ENCODE measurements at places on chromosomes 1 and 21.

DNA sequence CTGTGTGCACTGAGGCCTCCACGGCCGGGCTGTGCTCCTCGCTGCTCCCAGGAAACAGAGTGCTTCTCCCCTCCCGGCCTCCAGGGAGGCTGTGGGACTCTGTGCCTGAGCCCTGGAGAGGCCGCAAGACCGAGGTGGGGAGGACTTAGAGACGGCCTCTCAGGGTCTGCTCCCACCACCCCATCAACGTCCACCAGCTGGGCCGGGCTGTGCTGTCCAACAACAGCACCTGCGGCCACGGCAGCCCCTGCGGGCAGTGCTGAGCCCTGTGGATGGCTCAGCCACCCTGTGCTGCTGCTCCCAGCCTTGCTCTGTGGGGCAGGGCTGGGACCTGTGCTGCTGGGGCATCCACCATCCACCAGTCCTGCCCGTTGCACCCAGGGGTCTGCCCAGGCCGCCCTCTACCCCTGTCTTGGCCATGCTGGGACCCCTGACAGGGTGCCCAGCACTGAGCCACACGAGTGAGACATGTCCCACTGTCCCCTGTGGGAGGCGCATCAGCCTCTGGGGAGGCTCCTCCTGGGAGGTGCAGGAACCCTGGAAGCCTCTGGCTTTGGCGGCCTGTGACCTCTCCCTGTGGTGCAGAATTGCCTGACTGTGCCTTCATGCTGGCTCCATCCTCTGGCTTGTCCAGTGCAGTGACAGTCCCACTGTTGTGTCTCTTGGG, 31.2 kb upstream of the LRRC3 start:
- DNase-seq: no peak

GRCh38 chr1:219220945-219221344, 47.3 kb downstream of the LYPLAL1 start:
- no peak for DNase-seq

GRCh38 chr1:68958958-68959357, 462.1 kb upstream of the DEPDC1 start:
- no peak for DNase-seq

DNA sequence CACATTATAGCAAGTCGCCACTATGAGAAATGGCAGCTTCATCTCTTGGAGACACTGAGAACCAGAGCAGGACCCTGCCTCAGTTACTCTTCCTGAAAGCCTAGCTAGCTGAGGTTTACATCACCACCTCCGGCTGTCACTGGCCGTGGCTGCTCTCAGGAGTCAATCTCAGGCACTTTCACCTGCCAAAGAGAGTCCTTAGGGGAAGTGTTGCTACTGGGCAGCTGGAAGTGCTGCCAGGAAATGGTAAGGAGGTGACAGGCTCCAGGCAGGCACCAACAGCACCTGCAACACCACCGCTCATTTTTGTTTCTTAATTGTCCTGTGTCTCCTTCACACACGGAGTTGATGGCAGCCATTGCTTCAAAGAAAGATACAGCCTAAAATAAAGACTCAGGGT, 92.5 kb downstream of the DSCAM start:
- no peak for DNase-seq

GRCh38 chr1:89685461-89685860, 52.5 kb downstream of the LRRC8C start:
- no peak for DNase-seq

- no peak for DNase-seq
Measured at GRCh38 chr1:167159782-167160181, 60.9 kb upstream of the POU2F1 start.

GRCh38 chr1:74592580-74593355, 80.4 kb upstream of the LRRC53 start:
- no peak for DNase-seq

GRCh38 chr1:32392325-32392724, 1.9 kb downstream of the BSDC1 start:
- DNase-seq: no peak

DNA sequence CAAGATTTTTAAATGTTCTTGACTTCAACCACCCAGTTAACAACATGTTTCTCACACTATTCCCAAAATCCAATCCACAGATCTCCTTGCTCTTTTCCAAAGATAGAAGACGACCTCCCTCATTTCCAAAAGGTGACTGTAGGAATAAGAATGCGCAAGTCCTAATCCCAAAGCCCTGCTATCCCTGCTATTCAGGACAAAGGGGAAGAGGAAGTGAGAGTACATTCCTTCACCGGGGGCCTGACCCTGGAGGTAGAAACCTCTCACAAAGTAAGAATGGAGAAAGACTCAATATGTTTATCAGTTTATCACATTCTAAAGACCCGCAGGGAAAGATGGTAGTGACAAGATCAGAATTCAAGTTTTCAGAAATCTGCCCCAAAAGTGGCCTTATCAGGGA, 55.7 kb downstream of the PLEKHA6 start:
- DNase-seq: no peak

DNA sequence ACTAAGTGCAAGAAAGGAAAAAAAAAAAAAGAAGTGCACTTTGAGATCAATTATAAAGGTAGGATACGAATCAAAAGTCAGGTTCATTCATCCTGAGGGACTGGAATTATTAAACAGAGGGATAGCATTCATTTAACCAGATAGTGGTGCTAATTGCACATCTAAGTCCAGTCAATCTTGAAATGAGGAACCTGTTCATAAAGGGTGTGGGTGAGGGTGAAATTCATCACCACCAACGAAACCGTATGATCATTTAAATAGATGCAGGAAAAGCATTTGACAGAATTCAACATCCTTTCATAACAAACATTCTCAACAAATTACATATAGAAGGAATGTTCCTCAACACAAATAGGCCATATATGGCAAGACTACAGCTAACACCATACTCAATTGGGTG, 5.6 kb downstream of the CTSS start:
- no peak for DNase-seq

DNA sequence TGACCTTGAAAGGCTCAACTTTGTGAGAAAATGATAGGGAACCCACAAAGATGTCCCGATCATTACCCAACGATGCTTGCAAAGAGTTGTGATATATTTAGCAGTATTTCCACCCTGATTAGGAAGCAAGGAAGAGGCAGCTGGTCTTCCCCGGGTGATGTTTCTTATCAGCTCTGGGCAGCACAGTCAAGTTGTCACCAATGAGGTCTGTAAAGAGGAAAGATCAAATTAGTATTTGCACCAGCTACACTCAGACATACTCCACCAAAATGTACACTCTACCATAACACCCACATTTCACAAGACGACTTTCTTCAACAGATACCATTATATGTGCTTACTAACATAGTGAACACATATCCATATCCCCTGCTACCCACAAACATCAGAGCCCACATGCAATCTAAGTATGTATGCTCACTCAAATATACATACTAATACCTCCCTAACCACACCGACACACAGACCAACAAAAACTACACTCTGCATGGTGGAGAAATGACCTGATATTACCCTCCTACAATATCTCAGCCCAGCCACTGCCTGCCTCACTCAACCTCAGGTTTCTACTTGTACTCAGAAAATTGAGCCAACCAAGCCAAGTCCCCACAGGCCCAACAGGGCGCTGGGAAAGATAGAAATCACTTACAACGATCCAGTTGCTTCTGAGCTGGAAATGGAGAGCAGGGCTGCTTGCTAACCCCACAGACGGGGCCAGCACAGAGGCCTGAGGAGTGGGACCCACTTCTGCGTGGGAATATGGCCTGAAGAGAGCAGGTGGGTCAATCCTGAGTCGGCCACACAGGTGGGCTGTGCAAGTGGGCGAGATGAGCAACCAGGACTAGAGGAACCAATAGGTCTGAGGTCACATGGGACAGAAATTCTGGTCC, 4.6 kb upstream of the BTG2 start:
- no peak for DNase-seq

- no peak for DNase-seq
Measured at GRCh38 chr1:170369000-170369399, 163.0 kb upstream of the GORAB start.

DNA sequence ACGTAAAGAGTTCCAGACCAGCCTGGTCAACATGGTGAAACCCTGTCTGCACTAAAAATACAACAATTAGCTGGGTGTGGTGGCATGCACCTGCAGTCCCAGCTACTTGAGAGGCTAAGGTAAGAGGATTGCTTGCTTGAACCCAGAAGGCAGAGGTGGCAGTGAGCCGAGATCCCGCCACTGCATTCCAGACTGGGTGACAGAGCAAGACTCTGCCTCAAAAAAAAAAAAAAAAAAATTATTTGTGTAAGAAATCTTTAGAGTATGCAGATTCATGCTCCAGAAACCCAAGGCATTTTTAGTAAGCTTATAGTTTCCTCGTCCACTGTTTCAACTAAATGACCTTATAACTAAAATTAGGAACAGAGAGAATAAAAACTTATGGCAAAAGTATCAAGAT, 51.3 kb downstream of the ABL2 start:
- DNase-seq: no peak

- DNase-seq: no peak
Measured at GRCh38 chr1:234750922-234751627, 141.1 kb upstream of the IRF2BP2 start.

- DNase-seq: no peak
Measured at GRCh38 chr1:32716312-32717148, 14.0 kb upstream of the SYNC start.

DNA sequence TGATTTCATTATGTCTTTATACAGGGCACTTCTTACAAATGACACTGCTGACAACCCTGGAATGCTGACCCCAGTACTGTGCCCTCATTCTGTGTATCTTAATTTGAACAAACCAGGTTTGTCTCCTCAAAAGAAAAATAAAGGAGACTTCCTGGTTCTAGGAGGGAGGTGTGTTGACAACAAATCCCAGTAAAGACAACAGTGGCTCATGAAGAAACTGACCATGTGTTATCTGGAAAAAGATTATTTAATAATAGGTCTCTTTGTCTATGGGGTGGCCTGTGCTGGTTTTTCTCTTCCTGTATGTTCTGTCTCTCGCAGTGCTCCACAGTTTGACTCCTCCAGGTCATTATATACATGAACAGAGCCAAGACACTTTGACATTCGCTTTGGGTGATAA, 454.6 kb downstream of the LMO4 start:
- no peak for DNase-seq

- no peak for DNase-seq
Measured at GRCh38 chr1:116993286-116993685, 8.3 kb upstream of the CD101 start.

DNA sequence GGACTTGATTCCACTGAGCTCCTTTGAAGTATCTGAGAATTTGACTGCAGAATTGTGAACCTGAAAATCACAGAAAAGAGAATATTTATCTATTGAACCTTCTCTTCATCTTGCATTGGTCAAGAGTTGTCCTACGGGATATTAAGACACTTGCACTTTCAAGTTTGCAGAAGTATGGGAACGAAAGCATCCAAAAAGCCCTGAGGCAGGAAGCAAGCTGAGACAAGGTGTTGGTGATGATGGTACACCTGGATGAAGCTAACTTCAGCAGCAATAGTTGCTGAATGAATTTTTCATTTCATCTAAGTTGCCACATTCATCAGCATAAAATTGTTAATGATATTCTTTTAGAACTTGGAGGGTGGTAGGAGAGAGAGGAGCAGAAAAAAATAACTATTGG, 686.6 kb upstream of the ADAMTS5 start:
- no peak for DNase-seq

GRCh38 chr1:42340901-42341300, 5.9 kb upstream of the FOXJ3 start:
- no peak for DNase-seq

DNA sequence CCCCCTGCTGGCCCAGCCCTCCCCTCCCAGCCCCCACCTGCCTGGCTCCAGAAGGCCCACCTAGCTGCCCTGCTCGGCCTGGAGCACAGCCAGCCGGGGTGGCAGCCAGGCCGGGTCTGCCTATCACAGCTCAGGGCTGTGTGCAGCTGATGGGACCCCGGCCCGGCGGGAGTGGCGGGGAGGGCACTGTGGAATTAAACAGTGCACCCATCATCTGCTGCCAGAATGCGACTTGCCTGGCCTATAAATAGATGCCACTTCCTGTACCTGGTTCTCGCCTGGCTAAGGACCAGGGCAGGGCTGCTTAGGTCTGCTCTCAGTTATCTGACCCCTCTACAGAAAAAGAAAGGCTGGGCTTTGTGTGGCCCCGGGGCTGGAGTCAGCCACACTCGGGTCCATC, 98.2 kb upstream of the VAMP3 start:
- no peak for DNase-seq

GRCh38 chr1:45752441-45753052, 2.1 kb upstream of the IPP start:
- DNase-seq: no peak

DNA sequence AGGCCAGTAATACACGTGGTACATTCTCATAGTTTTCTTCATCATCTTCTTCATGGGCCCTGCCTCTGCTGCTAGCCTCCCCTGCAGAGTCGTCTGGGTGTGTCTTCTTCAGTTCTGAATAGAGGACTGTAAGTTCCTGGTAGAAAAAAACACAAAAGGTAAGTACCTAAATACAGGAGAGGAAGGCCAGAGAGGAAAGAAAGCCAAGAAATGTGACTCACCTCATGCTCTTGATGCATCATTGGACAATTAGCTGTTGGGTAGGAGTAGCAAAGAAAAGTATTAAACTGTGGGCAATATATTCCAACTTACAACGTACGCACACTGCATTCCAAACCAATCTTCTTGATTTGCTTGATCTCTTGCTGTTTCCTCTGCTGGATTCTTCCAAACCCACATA, 21.8 kb downstream of the FCRL3 start:
- no peak for DNase-seq

DNA sequence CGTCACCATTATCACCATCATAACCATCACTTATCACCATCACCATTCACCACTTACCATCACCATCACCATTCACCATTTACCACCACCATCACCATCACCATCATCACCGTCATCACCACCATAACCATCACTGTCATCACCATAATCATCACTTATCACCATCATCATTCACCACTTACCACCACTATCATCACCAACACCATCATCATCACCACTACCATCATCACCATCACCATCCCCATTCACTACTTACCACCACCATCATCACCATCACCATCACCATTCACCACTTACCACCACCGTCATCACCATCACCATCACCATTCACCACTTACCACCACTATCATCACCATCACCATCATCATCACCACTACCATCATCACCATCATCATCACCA, 151.8 kb downstream of the CAMTA1 start:
- no peak for DNase-seq

All from cerebellar nuclear complex (tissue), 1 donor.